Activated CD4-positive, alpha-beta T cell treated with anti-CD3 and anti-CD28 coated beads, Interleukin-2, amount 10 ng/mL, durations not matched to agents 7 days and 5 days (primary cell): ENCODE measurements at places on chromosomes 6 and 20. TPM values are rescaled to one million over a fixed set of nuclear protein-coding genes. Genes with fewer than 3 reads are reported as not detected.

DNA sequence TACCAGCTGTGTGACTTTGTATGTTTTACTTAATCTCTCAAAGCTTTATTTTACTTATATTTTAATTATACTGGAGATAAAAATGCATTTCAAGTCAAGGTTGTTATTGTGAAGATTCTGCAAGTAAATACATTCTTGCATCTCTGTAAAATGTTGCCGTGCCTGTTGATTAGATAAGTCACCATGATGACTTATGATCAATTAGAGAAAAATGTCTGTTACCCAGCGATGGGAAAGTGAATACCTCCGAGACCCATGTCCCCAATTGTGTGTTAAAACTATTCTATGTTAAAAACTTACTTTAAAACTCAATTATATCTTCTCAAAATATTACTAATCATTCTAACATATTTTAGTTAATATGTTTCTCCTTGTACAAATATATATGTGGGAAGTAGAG, 39.9 kb downstream of the MYB start:
- H3K27ac ChIP-seq: no peak overlapping the region
- no peak overlapping the region for H3K4me3 ChIP-seq
- peaks cover 20% of the 10 kb centered on the region for H3K36me3 ChIP-seq
- H3K27me3 ChIP-seq: no peaks in the 10 kb centered on the region
- no peak for DNase-seq

GRCh38 chr20:53337390-53338101, 256.1 kb downstream of the ZNF217 start:
- no peaks in the 10 kb centered on the region for H3K36me3 ChIP-seq
- no peak overlapping the region for H3K4me3 ChIP-seq
- no peak overlapping the region for H3K27ac ChIP-seq
- DNase-seq: no peak
- no peaks in the 10 kb centered on the region for H3K27me3 ChIP-seq

GRCh38 chr20:33578510-33578909, 83.6 kb upstream of the C20orf144 start:
- H3K27me3 ChIP-seq: no peaks in the 10 kb centered on the region
- no peak overlapping the region for H3K27ac ChIP-seq
- no peak overlapping the region for H3K4me3 ChIP-seq
- DNase-seq: no peak
- H3K36me3 ChIP-seq: no peaks in the 10 kb centered on the region

The BPIFB1 gene
- total RNA-seq: not detected

The SFTA2 gene
- not detected for total RNA-seq

The RIN2 gene
- not detected for total RNA-seq
